ENCODE measurements at places on chromosomes 6 and 20. TPM values are rescaled to one million over a fixed set of nuclear protein-coding genes. Genes with fewer than 3 reads are reported as not detected.
A peak's percentile ranks its signal among the peaks of the same experiment; 100 is the strongest.

SLC26A8 gene
- not detected for total RNA-seq

DNA sequence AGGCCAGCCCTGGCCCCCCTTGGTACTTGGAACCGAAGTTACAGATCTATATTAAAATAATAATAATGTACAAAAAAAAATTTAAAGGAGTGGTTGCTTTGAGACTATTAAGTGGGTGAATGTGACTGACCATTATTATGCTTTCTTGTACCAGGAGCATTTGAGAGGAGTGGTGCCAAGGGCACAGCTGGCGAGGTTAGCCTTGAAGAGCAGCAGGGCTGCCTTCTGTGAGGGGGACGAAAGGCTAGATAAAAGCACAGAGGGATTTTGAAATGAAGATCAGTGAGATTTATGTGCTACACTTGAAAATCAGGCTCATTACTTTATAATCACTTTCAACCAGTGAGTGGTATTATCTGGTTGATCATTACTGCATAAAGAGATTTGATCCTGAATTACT, 48.6 kb downstream of the FIG4 start:
- H3K4me1 ChIP-seq = peaks cover 5% of the 10 kb centered on the region
- no peak for DNase-seq
- H3K36me3 ChIP-seq = no peaks in the 10 kb centered on the region
- H3K4me3 ChIP-seq = no peak overlapping the region
- no peak overlapping the region for H3K27ac ChIP-seq
- no peaks in the 10 kb centered on the region for H3K27me3 ChIP-seq

GRCh38 chr6:35716798-35717197, 20.0 kb upstream of the ARMC12 start:
- no peaks in the 10 kb centered on the region for H3K36me3 ChIP-seq
- no peak overlapping the region for H3K4me3 ChIP-seq
- no peaks in the 10 kb centered on the region for H3K27me3 ChIP-seq
- DNase-seq = no peak
- no peak overlapping the region for H3K27ac ChIP-seq

DNA sequence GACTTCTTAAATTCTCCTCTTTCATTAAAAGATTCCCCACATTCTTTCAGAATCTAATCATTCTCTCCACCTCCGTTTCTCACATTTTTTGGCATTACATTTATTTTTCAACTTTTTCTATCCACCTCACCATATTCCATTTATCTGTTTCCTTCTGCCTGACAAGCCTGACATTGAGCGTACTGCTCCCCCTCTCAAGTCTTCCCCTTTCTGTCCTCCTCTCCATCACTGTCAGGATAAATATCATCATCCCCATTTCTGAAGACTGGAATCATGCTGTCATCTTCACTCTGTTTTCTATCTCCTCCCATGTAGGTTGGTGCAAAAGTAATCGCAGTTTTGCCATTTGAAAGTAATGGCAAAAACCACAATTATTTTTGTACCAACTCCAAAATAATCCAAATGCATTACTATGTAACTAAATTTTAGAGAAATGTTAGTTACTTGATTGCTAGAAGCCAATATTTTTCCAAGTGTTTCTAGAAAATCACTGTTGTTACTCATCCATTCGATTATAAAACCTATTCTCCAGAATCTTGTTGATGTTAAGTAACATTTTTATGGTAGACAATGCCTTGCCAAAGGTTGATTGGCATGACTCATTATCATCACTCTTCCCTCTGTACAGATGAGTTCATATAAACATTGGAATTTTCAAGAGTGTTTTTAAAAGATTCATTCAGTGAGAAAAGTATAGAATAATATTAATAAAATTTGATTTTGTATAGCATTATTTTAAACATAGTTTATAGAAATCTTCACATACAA, 292.3 kb upstream of the RNF217 start:
- DNase-seq = no peak
- no peaks in the 10 kb centered on the region for H3K36me3 ChIP-seq
- no peak overlapping the region for H3K4me3 ChIP-seq

GRCh38 chr6:110720066-110720465, 95.2 kb downstream of the CDK19 start:
- H3K36me3 ChIP-seq = no peaks in the 10 kb centered on the region
- H3K4me1 ChIP-seq = no peaks in the 10 kb centered on the region
- H3K4me3 ChIP-seq = no peak overlapping the region
- H3K27ac ChIP-seq = no peak overlapping the region
- no peaks in the 10 kb centered on the region for H3K27me3 ChIP-seq

GSTA1 gene
- 8.5 TPM for total RNA-seq

- H3K27ac ChIP-seq = no peak overlapping the region
- H3K4me1 ChIP-seq = peaks cover 17% of the 10 kb centered on the region
- H3K4me3 ChIP-seq = no peak overlapping the region
- no peak for DNase-seq
- H3K36me3 ChIP-seq = no peaks in the 10 kb centered on the region
Observed at GRCh38 chr6:148059869-148060268, 282.8 kb upstream of the SASH1 start.

DNA sequence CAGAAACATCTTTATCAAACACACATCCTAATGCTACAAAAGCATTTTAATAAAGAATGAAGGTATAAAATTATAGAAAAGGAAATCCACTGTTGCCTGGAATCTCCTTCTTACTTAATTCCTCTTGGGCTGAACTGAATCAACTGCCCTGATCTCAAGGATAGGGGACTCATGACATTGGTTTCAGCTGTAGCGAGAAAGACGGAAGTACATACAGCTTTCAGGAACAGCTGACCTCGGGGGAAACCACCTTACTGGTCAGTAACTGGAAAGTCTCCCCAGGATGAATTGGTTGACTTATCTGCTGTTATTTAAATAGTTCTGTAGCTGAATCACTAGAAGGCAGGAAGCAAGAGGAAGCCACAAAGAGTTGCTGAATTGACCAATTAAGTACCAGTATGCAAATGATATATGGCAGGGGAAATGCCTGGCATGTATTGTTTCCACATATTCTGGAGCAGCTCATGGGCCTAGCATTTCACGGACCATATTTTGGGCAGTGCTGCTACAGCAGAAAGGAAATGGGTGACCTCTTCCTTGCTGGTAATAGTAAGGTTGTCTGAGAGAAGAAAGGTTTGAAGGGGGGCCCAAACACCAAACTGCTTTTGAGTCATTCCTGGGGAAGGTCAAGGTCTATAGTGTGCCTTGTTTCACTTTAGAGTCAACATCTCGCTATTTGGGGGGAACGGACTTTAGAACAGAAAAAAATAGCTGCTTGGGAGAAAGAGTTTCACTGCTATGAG, 43.7 kb upstream of the MAP7 start:
- peak; percentile 95 for DNase-seq
- peaks cover 26% of the 10 kb centered on the region for H3K4me1 ChIP-seq
- H3K4me3 ChIP-seq = peak overlapping the region; percentile 18

- H3K27ac ChIP-seq = 0 out of 2 replicates have a peak overlapping the region, but pooled peaks have one; percentile 9
- H3K36me3 ChIP-seq = no peaks in the 10 kb centered on the region
- no peak for DNase-seq
- H3K4me1 ChIP-seq = peaks cover 32% of the 10 kb centered on the region
Observed at GRCh38 chr6:45677381-45678284, 299.9 kb upstream of the SUPT3H start.

DNA sequence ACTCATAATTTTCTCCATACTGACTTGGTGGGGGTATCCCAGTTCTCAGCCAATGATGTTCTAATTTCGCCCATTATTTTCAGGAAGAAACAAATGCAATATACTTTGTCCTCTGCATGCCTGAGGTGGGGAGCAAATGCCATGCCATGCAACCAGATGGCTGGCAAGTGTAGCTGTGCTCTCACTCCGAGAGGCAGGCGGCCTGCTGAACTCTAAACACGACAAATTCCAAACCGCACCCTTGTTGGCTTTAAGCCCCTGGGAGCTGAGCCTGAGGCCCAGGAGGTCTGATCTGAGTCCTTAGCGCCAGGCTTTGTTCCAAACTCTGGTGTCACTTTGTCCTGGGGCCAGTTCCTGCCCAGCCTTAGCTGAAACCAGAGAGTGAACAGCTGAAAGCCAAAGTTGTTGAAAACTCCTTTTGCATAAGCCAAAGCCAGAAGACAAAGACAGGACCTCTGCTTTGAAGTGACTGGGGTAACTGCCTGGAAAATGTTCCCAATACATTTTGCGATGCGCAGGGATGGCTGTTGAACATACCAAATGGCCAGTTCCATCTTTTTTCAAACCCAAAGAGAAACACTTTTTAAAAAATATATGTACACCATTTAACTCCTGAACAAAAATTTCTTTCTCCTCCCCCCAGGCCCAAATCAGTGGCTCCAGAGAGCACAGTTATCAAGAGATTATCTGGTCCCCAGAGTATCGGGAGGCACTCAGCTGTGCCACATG, 46.2 kb downstream of the TTI1 start:
- H3K27ac ChIP-seq = peak overlapping the region; percentile 27
- H3K36me3 ChIP-seq = peaks cover 23% of the 10 kb centered on the region
- peak; percentile 57 for DNase-seq
- no peaks in the 10 kb centered on the region for H3K27me3 ChIP-seq

- no peak for DNase-seq
- H3K4me3 ChIP-seq = no peak overlapping the region
- H3K36me3 ChIP-seq = 0 out of 2 replicates have a peak, but pooled peaks cover 5% of the 10 kb centered on the region
Observed at GRCh38 chr6:128319157-128319556, 201.2 kb downstream of the PTPRK start.

- no peaks in the 10 kb centered on the region for H3K36me3 ChIP-seq
- peaks cover 7% of the 10 kb centered on the region for H3K4me1 ChIP-seq
- no peak overlapping the region for H3K4me3 ChIP-seq
- no peaks in the 10 kb centered on the region for H3K27me3 ChIP-seq
- no peak for DNase-seq
Observed at GRCh38 chr20:37828684-37829083, 74.2 kb upstream of the VSTM2L start.

PLA2G7 gene
- total RNA-seq = not detected

FOXO3 gene
- 20.4 TPM for total RNA-seq

DNA sequence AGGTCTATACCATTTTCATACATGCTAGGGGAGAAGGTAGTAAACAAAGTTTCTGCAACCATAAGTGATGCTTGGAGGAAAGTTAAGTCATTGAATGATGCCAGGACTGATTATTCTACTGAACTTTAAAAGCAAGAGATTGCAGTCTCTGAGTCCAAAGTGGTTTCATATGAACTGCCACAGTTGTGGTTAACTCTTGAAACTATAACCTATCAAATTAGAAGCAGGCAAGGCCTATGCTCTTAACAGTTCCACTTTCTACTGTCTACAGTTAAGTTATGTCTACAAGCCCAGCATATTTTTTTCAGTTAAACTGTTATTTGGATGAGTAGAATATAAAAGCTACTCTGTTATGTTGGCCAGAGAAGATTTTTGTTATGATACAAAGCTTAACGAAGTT, 326.5 kb upstream of the RUNX2 start:
- no peaks in the 10 kb centered on the region for H3K27me3 ChIP-seq
- H3K36me3 ChIP-seq = no peaks in the 10 kb centered on the region
- no peaks in the 10 kb centered on the region for H3K4me1 ChIP-seq
- H3K4me3 ChIP-seq = no peak overlapping the region
- no peak for DNase-seq
- no peak overlapping the region for H3K27ac ChIP-seq

POU3F2 gene
- not detected for total RNA-seq

OLIG3 gene
- not detected for total RNA-seq

- no peaks in the 10 kb centered on the region for H3K27me3 ChIP-seq
- no peaks in the 10 kb centered on the region for H3K4me1 ChIP-seq
- no peak for DNase-seq
Observed at GRCh38 chr6:92047152-92047850, 1372.1 kb downstream of the EPHA7 start.

DNA sequence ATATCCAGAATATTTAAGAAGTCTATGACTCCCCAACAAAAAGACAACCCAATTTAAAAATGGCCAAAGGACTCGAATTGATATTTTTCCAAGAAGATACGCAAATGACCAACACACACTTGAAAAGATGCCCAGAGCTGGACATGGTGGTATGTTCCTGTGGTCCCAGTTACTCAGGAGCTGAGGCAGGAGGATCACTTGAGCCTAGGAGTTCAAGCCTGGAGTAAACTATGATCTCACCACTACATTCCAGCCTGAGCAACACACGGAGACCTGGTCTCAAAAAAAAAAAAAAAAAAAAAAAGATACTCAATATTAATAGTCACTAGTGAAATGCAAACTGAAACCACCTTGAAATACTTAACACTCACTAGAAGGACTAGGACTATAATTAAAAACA, 12.2 kb upstream of the ARMC2 start:
- H3K4me1 ChIP-seq = peaks cover 13% of the 10 kb centered on the region
- H3K27ac ChIP-seq = no peak overlapping the region
- peak; percentile 7 for DNase-seq
- H3K36me3 ChIP-seq = no peaks in the 10 kb centered on the region
- no peak overlapping the region for H3K4me3 ChIP-seq

- no peak overlapping the region for H3K4me3 ChIP-seq
- H3K27me3 ChIP-seq = no peaks in the 10 kb centered on the region
- no peak for DNase-seq
Observed at GRCh38 chr6:154157082-154157481, 118.0 kb downstream of the OPRM1 start.

- no peak for DNase-seq
- H3K4me3 ChIP-seq = no peak overlapping the region
- H3K27me3 ChIP-seq = no peaks in the 10 kb centered on the region
- peaks cover 36% of the 10 kb centered on the region for H3K4me1 ChIP-seq
- no peaks in the 10 kb centered on the region for H3K36me3 ChIP-seq
- H3K27ac ChIP-seq = no peak overlapping the region
Observed at GRCh38 chr6:85121158-85121557, 328.7 kb upstream of the NT5E start.

- no peaks in the 10 kb centered on the region for H3K4me1 ChIP-seq
- no peak for DNase-seq
- H3K27me3 ChIP-seq = no peaks in the 10 kb centered on the region
- no peak overlapping the region for H3K4me3 ChIP-seq
Observed at GRCh38 chr6:65289491-65289890, 417.5 kb downstream of the EYS start.

OR12D3 gene
- total RNA-seq = not detected

DNA sequence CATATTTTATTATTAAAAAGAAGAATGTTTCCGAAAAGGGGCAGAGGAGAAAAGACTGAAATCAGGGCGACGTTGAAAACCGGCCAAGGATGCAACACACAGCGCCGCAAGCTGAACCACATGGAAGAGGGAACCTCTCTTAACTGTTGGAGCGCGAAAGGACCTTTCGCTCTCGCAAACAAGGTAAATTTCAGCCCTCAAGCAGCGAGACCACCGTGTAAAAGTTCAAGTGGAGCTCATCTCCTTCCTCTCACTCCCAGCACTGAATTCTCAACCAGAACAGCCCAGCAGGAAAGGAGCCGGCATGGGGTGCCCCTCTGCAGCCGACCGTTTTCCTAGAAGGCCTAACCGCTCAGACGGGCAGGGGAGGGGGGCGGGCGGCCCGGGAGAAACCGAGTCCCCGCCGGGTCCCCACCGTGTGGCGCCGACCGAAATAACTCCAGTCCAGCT, 621 bp downstream of the GPR63 start:
- no peak overlapping the region for H3K27ac ChIP-seq
- peaks cover 28% of the 10 kb centered on the region for H3K27me3 ChIP-seq
- H3K36me3 ChIP-seq = no peaks in the 10 kb centered on the region
- DNase-seq = no peak
- H3K4me3 ChIP-seq = peak overlapping the region; percentile 53
- H3K4me1 ChIP-seq = peaks cover 5% of the 10 kb centered on the region

- H3K4me1 ChIP-seq = peaks cover 67% of the 10 kb centered on the region
- H3K27me3 ChIP-seq = no peaks in the 10 kb centered on the region
- H3K27ac ChIP-seq = peak overlapping the region; percentile 100
Observed at GRCh38 chr6:2855061-2855519, 13.4 kb upstream of the SERPINB1 start.

- H3K4me1 ChIP-seq = peaks cover 22% of the 10 kb centered on the region
- no peaks in the 10 kb centered on the region for H3K36me3 ChIP-seq
- no peak overlapping the region for H3K27ac ChIP-seq
- H3K27me3 ChIP-seq = no peaks in the 10 kb centered on the region
Observed at GRCh38 chr6:38282911-38283310, 356.8 kb downstream of the BTBD9 start.

All from SJSA1 (cell line).